ENCODE measurements at places on chromosomes 12 and 14. TPM values are rescaled to one million over a fixed set of nuclear protein-coding genes. Genes with fewer than 3 reads are reported as not detected.

Gene EEA1
- total RNA-seq, result 12.3 TPM

Gene KRT83
- total RNA-seq, result not detected

Gene CPNE6
- not detected for total RNA-seq

Gene YAF2
- 5.8 TPM for total RNA-seq

Gene KANSL2
- total RNA-seq, result 44.7 TPM

Gene GPR65
- total RNA-seq, result not detected

Gene TCTN2
- 11.0 TPM for total RNA-seq

Gene SUOX
- total RNA-seq, result 13.1 TPM

Gene SDS
- total RNA-seq, result 0.16 TPM

Gene KRT85
- total RNA-seq, result not detected

Gene PTPRR
- not detected for total RNA-seq

Gene TMPRSS12
- total RNA-seq, result not detected

Gene BDKRB2
- 80.9 TPM for total RNA-seq

Gene TMCC3
- 0.47 TPM for total RNA-seq

Gene R3HDM2
- total RNA-seq, result 9.3 TPM

Gene KRT79
- total RNA-seq, result not detected

Gene DIO2
- 11.5 TPM for total RNA-seq

Gene OTUB2
- total RNA-seq, result 1.6 TPM

Gene AKAP5
- under 0.01 TPM for total RNA-seq

Gene ZDHHC22
- not detected for total RNA-seq

Gene GALNT9
- 0.95 TPM for total RNA-seq

Gene C14orf39
- not detected for total RNA-seq

Gene PLXNC1
- 21.1 TPM for total RNA-seq
